ENCODE measurements at places on chromosomes 16 and 17.

DNA sequence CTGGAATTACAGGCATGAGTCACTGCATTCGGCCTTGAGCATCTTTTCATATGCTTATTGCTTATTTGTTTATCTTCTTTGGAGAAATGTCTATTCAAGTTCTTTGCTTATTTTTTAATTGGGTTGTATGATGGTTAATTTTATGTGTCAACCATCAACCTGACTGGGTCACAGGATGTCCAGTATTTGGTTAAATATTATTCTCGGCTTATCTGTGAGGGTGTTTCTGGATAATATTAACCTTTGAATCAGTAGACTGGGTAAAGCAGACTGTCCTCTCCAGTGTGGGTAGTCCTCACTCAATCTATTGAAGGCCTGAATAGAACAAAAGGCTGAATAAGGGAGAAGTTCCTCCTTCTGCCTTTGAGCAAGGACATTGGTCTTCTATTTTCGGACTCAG is 142.0 kb downstream of the SSH2 start:
- no peak for DNase-seq

DNA sequence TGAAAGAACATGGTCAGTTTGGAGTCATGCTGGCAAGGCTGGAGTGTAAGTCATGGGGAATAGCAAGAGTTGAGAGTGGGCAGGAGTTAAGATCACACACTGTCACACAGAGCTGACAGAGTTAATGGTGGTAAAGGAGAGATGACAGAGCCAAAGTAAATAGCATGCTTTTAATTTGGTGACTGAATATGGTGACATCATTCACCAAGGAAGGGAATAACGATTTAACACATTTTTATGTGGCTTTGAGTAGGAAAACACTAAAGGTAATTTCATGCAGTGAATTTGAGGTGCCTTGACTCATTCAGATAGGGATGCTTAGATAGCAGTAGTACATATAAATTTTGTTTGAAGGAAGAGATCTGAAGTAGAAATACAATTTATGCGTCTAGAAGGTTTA is 42.1 kb downstream of the SYNRG start:
- no peak for DNase-seq

DNA sequence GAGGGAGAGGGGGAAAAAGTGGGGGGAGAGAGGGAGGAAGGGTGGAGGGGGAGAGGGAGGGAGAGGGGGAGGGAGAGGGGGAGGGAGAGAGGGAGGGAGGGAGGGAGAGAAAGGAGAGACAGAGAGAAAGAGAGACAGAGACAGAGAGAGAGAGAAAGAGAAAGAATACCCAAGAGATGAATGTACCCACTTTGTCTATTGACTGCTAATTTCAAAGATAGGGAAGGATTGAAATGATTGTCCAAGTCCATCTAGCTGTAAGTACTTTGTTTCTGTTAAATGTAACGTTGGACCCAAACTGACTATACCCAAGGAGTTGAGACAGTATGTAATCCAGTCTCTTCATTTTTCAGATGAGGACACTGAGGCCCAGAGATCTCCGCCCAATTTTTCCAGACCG is 374.9 kb downstream of the GRIN2A start:
- DNase-seq, result no peak

DNA sequence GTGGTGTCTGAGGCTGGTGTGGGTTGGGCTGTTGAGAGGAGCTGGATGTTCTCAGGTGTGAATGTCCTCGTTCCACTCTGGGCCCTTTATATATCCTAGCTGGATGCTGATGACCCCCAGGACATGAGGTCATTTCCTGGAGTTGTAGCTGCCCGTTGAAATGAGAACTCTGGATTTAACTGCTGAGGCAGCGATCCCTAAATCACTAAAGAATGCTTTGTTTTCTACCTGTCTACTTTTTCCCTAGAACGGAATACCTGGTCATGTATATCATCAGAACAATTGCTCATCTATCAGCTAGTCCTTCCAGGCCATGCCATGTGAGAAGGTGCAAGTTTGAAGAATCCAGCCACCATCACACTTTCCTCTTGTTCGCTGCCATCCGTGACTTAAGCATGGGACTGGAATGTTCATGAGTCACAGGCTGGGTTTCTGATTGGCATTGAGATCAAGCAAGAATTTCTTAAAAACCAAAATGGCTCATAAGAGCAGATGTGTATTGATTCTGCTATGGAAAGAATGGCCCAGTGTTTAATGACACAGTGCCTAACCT is at the start of gene KRTAP2-3:
KRTAP2-3 (minus strand) TSS at position 63 of the 553 bp plus-strand sequence. CDS start 64 bp downstream, outside the sequence.
- DNase-seq, result peak; percentile 78

GRCh38 chr16:73735954-73736353 is 560.7 kb upstream of the PSMD7 start:
- no peak for DNase-seq

GRCh38 chr16:78675312-78675711 is 575.9 kb downstream of the WWOX start:
- DNase-seq, result no peak

GRCh38 chr17:79224903-79225302 is 150.3 kb downstream of the ENGASE start:
- DNase-seq, result no peak

DNA sequence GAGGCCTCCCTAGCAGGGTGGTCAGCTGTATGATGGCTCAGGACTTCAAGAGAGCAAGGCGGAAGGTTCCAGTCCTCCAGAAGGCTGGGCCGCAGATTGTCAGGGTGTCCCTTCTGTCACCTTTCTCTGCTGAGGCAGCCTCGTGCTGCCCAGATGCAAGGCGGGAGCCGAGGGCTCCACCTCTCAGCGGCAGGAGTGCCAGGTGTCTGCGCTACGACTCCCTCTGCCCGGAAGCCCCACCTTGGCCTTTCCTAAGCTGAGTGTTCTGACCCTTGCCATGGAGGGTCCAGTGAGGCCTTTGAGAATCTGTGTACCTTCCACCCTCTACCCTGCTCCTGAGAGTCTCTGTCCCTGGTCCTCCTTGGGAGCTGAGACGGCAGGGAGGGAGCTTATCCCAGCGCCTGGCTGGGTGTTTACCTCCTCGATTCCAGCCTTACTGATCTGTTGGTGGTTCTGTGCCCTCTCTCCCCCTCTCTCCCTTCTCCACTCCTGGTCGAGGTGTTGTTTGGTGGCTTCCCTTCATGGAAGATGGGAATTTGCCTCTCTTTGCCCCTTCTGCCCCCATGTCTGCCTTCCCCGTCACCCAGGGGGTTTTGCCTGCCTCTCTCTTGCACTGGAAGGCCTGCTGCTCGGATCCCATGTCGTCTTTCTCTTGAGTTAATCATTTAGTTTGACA is 2.2 kb upstream of the ZNF750 start:
- DNase-seq, result no peak

GRCh38 chr16:11254913-11255736 is 879 bp downstream of the SOCS1 start:
- DNase-seq, result peak; percentile 67

DNA sequence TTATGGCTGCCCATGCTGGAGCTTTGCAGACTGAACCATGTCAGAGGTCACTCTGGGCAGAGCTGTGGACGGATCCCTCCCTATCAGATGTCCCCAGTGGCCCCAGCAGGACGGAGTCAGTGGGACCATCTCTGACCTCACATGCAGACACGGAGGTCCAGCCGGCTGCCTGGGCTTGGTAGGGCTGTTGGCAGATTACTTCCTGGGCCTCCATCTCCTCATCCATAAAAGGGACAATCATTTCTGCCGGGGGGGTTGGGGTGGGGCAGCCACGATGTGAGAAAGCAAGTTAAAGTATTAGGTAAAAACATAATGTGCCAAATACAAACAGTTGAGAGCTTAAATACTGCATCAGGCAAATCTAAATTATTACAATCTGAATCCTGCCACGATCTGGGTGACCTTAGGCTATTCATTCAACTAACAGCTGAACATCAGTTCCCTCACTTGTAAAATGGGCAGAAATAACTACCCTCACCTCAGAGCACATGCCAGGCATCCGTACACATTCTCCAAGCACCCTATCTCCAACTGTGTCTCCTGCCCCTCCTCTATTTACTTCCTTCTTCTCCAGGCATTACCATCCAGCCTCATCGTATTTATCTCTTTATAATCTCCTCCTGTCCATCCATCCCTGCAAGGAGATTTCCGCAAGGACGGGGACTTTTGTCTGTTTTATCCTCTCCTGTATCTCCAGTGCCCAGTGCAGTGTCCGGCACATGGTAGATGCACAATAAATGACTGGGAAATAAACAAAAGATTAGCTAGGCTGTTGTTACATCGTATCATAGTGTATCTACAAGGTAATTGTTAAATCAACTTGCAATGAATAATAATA is 192.3 kb upstream of the FOXF1 start:
- no peak for DNase-seq

DNA sequence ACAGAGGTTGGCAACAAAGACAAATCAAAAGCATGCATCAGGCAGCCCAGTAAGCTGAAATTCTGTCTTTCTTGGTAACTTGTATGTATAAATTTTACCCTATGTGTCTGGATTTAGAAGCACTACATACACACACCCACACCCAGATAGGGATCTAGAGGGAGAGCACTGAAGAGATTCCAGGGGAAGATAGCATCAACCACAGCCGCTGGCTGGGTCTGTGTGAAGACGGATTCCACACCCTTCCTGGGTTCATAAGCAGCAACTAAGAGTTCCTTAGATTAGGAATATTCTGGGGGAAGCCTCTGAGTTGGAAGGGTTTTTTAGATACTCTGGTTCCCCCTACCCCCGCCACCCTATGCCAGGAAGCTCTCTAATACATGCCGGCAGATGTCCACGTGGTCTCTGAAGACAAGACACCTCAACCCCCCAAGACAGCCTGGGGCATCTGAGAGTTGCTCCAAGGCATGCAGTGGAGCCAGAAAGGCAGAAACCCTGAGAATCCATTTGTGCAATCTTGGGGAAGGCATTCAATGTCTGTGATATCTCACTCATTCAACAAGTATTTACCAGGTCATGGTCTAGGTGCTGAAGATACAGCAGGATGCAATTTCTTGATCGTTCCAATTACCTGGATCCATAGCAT is 86.4 kb downstream of the NOG start:
- no peak for DNase-seq

DNA sequence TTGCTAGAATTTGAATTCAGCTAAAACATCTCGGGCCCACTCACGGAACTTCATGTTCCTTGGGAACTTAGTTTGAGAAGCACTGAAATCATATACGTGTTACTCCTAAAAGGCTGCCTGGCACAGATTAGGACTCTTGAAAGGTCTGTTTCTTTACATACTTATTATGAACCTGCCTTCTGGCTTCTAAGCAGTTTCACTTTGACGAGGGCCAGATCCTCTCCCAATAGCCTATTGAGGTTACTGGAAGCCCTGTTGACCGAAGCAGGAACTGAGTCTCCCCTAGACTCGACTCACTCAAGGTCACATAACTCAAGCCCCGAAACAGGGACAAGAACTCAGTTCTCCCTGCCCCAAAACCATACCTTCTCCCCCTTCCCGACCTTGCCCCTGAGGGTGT is 121.9 kb upstream of the PLCG2 start:
- DNase-seq, result no peak

GRCh38 chr16:88532434-88533241 is 37.6 kb upstream of the ZC3H18 start:
- DNase-seq, result no peak

GRCh38 chr16:83253521-83253920 is 554.3 kb upstream of the HSBP1 start:
- DNase-seq, result no peak

DNA sequence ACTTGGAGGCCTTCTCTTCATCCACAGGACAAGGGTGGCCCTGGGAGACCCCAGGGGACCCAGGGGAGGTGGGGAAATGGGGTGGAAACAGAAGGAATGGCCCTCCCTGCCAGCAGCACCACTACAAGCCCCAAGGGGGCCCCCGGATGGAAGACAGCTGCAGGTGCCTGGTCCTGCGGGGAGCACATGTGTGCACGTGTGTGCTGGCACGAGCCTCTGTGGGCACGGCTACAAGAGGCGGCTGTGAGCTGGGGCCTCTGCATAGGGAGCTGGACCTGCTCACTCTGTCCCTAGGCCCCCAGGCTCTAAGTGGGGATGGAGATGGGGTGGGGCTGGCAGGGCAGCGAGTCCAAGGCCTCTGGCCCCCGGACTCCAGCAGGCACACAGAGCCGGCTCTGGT is 13.2 kb upstream of the AATK start:
- DNase-seq, result no peak

DNA sequence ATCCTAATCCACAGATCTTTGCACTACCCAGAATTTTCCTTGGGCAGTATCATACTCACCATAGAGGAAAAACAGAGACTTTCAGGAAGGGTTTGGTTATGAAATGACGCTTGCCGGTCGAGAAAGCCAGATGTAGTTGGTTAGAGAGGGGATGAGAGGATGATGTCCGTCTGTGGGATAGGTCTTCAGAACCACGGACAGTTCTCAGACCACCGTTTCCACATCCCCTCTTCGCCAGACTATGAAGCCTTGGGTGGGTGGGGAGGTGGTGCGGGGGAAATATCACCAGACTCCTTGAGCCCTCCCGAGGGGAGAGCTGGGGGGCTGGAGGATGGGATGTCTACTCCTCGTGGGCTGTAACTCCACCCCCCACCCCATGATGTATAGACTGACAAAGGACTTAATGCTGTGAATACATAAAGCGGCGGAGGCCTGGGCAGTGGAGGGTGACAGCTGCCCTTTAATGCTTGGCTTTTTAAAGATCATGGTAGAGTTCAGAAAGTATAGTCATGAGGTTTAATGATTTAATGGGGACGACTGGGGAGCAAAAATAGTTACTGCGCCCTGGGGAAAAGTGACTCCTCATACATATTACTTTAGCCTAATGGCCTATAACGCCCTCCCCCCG is 96.6 kb downstream of the MRM1 start:
- DNase-seq, result peak; percentile 46

DNA sequence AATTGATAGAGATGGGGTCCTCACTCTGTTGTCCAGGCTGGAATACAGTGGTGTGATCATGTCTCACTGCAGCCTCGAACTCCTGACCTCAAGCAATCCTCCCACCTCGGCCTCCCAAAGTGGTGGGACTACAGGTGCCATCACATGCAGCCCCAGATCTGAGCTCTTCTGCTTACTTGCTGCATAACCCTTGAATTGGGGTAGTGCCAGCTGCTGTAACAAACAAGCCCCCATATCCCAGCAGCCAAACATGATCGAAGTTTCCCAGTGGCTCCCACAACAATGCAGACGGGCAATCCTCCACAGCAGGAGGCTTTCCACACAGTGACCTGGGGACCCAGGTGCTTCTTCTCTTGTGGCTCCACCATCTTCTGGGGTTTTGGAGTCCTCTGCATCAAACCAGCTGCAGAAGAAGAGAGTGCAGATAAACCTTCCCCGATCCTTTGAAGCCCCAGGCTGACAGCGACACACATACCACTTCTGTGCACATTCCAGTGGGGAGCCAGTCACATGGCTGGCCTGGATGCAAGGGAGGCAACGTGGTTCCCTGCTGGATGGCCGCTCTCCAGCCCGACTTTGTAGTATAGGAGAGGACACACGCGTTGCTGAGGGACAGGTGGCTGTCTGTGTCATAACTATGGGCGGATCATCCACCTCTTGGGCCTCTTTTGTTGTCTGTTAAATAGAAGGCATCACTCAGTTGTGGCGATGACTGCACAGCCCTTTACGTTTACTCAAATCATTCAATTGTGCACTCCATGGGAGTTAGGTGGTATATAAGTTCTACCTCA is 16.7 kb downstream of the SBK1 start:
- no peak for DNase-seq

- DNase-seq, result no peak
Observed at GRCh38 chr17:72654706-72655105, 437.8 kb downstream of the SLC39A11 start.

All from urothelium cell line (cell line).